ENCODE measurements at places on chromosomes 3 and 15. TPM values are rescaled to one million over a fixed set of nuclear protein-coding genes. Genes with fewer than 3 reads are reported as not detected.

The IL5RA gene
- not detected for total RNA-seq

The RNF111 gene
- 29.8 TPM for total RNA-seq

The FGD5 gene
- not detected for total RNA-seq

The KBTBD12 gene
- not detected for total RNA-seq

The PLA1A gene
- total RNA-seq, result 0.50 TPM

The CTXN2 gene
- 0.04 TPM for total RNA-seq

The ITGB5 gene
- total RNA-seq, result 412 TPM

The SNRK gene
- 3.8 TPM for total RNA-seq

The GP5 gene
- total RNA-seq, result not detected

The GOLGA6A gene
- 0.09 TPM for total RNA-seq

The NDUFB5 gene
- total RNA-seq, result 43.4 TPM

The ACKR4 gene
- not detected for total RNA-seq

The CCDC191 gene
- 1.9 TPM for total RNA-seq

The ADAMTS9 gene
- total RNA-seq, result 0.54 TPM

The NAALADL2 gene
- total RNA-seq, result not detected
